ENCODE measurements at places on chromosomes 6 and 20.

- no peak for DNase-seq
Observed at GRCh38 chr20:49356676-49357075, 78.8 kb upstream of the ZNFX1 start.

DNA sequence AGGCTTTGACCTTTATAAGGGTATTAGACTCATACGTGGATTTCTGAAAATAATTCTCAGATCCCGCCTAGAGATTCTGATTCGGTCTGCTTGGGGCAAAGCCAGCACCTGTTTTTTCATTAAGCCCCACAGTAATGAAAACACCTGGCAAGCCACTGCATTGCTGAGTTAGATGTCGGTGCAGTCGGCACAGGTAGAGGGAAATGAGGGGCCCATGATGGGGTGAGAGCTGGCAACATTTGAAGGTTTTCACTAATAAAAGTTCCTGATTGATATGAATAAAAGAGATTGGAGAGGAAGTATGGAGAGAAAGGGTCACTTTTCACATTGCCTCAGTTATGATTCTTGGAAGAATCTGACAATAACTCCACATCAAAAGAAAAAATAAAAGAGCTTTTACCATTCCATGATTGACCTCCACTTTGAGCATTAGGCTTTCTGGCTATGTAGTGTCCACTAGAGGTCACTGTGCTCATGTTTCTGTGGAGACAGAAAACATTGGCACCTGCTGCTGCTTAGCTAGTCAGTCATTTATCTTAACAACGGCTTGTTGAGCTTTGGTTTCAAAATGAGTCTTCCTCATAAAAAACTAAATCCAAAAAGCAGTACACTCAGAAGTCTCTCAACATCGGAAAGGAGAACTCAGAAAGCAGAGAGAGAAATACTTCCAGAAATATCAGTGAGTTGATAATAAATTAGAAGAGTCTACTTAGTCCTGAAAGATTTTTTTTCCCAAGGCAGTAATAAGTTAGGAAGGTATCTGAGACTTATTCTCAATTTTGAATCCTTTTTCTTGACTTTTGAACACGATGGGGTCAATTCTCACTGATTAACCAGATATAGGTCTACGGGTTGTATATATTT lies 53.3 kb upstream of the KLHL31 start:
- no peak for DNase-seq

DNA sequence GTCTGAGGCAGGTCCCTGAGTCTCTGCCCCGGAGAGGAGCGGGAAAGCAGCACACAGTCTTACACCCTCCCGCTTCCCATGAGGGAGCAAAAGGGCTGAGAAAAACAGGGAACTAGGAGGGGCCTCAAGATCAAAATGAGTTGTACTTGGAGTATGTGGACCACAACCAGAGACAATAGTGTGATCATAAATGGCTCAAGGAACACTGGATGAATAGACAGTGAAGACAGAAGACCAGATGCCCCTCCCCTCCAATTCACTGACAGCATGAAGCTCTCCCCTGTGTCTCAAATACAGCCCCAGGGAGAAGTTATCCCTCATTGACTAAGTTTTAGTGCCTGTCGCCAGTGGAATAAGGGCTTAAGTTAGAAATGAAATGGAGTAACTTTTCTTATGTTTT lies 191.0 kb downstream of the TFAP2A start:
- DNase-seq, result no peak

GRCh38 chr6:19590501-19591131 lies 246.6 kb upstream of the ID4 start:
- DNase-seq, result no peak
